ENCODE measurements at places on chromosomes 3 and 15.

DNA sequence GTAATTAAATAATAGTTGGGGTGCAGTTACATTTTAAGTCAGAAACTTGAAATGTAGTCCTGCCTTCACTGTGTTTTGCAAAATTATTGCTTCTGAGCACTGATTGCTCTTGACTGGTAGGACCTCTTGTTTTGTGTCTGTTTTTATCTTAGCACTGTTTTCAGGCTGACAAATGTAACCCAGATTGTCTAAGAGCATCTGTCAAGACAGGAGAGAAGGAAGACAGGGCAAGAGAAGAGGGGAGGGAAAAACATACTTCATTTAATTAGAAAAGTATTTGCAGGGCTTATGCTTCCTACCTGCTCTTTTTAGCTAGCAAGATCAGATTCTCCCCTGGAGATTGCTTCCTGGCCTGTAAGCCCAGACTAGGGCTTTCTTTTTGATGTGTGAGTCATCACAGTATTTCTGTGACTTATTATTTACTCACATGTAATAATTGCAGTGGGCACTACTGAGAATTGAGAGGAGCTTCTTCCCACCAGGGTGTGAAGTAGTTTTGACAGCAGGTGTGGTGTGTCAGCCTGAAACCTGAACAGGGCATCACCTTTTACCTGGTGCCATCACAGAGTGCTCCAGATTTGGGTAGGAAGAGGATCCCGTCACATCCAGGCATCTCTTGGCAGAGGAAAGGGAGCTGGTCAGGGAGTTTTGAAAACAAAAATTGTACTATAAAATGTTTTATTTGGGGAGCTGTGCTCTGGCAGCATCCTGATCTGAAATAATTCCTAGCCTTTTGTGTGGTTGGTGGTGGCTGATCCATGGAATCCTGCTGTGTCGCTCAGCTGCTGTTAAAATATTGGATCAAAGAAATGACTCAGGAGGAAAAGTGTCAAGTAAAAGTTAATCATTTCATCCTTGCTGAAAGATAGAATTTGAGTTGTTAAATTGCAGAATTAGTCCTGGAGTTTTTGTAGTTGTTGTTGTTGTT, 98.2 kb downstream of the TMEM108 start:
- DNase-seq = no peak

GRCh38 chr15:29130476-29130875, 139.1 kb downstream of the NSMCE3 start:
- no peak for DNase-seq

DNA sequence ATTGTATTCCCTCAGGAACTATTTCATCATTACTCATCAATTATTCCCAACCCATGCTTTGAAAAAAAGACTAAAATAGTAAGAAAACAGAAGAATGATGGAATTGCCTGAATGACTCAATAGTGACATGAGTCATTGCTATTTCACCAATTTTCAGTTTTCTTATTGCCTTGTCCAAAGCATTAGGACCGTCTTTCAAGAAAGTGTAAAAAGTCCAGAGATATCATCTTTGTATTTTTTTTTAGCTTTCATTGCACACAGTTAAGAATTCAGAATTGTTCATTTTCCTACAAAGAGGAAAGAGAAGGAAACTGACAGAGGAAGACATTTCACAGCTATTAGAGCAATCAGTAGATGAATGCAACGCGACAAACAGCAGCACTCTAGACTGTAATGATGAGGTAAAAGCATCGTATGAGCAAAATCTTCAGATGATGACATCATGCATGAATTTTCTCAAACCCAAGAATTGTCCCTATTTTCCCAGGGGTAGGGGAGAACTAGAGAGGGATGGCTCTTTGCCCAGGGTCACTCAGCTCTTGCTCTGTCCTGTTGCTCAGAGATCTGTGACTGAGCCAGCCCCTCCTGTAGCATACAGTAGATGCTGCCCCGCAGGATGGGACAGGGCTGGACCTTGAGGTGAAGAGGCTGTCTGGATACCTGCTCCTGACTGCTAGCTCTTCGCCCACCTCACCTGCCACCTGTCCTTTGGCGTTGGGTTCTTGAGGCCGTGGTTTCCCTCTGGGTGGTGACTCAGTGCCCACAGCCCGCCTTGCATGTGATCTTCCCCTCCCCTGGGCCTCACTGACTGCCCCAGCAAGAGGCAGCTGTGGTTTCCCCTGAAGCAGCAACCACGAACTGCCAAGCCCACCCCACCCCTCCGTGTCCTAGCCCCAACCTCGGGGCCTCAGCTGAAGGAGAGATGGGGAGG, 84.8 kb downstream of the PPCDC start:
- DNase-seq = peak; percentile 38

- no peak for DNase-seq
Observed at GRCh38 chr15:95874637-95875036, 455.9 kb upstream of the NR2F2 start.

- no peak for DNase-seq
Observed at GRCh38 chr3:187367561-187368103, 553 bp upstream of the RTP4 start.

DNA sequence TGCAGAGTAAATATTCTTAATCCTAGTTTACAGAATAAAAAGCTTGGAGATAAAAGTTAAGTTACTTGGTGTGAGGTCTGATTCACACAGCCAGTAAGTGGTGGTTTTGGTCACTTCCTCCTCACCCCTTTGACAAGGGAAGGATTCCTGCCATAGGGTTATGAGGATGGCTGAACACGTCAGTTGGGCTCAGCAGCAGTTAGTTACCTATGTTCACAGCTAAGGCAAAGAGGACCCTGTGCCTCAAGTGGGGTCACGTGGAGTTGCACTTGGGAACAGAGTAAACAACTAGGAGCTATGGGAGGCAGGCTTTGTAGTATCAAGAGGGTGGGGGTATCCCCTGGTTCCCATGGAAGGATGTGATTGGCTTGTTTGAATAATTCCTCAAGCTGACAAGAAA, 232.2 kb downstream of the UBE2E2 start:
- no peak for DNase-seq

Measured in stimulated activated CD8-positive, alpha-beta memory T cell treated with anti-CD3 and anti-CD28 coated beads, Interleukin-2, amount 100 ng/mL, for 1 hour (primary cell).